ENCODE measurements at places on chromosomes 13 and 19.
A peak's percentile ranks its signal among the peaks of the same experiment; 100 is the strongest.

GRCh38 chr13:40508127-40508526 is 158.3 kb downstream of the FOXO1 start:
- DNase-seq: peak; percentile 14

- no peak for DNase-seq
These were observed 488.3 kb downstream of the PCDH17 start for GRCh38 chr13:58119804-58120203.

DNA sequence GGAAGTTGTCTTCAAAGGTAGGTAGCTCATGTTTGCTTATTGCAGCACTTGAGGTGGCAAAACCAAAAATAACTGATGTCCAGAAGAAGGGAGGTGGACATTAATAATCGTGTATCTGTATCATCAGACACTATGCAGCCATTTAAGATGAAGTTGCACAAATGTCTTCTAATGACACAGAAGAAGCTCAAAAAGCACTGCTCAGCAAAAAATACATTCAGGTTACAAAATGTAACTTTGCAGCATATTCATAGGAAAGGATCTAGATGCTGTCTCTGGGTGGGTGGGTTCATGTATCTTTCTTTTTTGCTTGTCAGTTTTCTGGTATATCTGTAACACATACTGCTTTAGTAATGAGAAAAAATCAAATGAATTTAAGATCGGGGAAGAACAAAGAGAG is 247.8 kb downstream of the DNAJC15 start:
- no peak for DNase-seq

- DNase-seq: peak; percentile 42
These were observed 36.3 kb downstream of the SMIM24 start for GRCh38 chr19:3443840-3444694.

- DNase-seq: no peak
These were observed 7.1 kb downstream of the NFIX start for GRCh38 chr19:13002166-13002898.

DNA sequence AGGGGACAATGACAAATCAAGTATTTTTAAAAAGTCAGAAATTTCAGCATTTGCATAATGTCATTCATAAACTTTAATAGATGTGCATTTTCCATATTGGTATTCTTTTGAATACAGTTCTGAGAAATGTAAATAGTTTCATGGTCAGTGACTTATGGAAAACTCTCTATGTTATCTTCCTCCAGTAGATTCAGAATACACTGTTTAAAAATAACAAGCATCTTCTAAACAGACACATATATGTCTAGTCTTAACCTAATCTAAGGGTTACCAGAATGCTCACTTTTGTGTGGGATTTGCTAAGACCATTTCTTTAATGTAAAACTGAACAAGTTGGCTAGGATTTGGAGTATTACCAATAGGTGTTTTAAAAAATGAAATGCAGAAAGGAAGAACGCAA is 119.8 kb upstream of the SGCG start:
- DNase-seq: no peak

GRCh38 chr13:106588367-106588766 is 20.4 kb upstream of the ARGLU1 start:
- no peak for DNase-seq

DNA sequence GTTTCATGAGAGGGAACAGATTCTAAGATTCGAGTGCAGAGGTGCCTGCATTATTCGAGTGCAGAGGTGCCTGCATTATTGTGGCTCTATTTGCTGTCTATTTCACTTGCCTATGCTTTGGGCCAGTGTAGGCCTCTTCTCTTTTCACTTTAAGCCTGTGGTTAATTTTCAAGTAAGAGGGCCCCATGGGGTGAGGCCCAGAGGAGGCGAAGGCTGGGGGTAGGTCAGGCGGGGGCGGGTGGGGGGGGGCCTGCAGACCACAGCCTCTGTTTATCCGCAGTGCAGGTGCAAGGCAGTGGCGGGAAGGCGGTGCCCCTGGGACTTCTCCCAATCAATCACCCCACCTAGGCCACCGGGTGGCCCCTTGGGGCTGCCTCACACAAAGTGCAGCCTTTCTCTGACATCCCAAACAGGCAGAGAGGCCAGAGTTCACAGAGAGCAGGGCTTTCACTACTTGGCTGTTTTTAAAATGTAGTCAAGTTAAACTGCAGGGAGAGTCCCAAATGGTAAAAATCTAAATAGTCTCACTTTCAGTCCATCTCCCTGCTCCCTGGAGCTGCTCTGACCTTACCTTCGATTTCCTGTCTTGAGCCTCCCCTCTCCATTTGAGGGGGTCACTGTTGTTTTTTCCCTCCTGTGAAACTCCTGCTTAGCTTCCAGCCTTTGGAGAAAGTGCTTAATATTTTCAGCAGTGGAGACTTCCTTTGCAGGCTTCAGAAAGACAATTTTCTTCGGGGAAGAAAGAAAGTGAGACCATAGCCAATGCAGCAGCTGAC is 249.0 kb downstream of the DLEU7 start:
- no peak for DNase-seq

DNA sequence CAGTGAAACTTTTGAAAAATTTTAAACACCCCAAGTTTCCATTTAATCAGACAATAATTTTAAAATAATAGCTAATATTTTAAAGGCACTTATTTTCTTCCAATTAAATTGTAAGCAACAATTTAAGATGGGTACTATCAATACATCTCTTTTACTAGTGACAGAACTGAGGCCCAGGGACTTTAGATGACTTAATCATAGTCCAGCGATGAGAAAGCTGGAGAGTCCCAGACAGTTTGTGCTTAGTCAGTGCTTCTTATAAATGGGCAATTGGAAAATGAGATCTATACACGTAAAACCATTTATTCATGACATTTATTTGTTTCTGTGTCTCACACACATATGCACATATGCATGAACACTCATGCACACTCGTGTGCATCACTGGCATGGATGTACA is 2063.5 kb downstream of the PCDH9 start:
- DNase-seq: no peak

DNA sequence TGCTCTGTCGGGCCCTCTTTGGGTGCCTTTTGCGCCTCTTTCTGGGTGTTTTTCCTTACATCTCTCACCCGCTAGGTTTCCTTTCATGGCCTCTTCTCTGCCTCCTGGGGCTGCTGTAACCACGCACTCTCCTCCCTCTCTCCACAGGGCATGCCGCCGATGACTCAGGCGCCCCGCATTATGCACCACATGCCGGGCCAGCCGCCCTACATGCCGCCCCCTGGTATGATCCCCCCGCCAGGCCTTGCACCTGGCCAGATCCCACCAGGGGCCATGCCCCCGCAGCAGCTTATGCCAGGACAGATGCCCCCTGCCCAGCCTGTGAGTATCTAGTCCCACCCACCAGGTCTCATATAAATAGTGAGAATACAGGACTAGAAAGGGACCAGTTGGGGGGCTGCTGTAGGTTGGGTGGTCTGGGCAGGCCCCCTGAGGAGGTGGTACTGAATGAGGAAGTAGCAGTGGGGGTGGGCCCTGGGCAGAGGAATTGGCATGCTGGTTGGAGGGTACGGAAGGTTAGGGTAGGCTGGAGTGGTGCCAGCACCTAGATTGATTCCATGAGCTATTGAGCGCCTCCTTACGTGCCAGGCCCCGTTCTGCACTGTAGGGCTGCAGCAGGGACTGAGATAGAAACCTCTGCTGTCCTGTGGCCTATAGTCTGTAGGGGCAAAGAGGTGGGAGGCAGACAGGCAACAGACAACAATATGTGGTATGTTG is 11.9 kb downstream of the SNRPA start:
- DNase-seq: no peak

GRCh38 chr13:29849731-29850212 is 645 bp downstream of the UBL3 start:
- DNase-seq: peak; percentile 47

DNA sequence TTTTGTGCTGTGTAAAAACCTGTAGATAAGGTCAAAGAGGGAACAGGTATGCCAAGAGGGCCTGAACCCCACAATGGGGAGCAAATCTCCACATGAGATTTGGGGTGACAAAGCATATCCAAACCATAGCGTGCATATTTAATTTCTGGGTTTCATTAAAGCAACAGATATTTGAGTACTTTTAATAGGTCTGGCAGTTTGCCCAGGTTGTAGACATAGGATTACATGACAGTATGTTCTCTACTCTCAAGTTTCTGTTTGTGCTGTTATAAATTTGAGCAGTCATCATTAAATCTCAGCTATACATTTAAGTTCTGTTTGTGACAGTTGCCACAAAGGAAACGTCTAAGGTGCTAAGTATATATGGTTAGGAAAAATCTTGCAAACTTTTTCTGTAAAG is 236.4 kb downstream of the ATP8A2 start:
- DNase-seq: no peak

DNA sequence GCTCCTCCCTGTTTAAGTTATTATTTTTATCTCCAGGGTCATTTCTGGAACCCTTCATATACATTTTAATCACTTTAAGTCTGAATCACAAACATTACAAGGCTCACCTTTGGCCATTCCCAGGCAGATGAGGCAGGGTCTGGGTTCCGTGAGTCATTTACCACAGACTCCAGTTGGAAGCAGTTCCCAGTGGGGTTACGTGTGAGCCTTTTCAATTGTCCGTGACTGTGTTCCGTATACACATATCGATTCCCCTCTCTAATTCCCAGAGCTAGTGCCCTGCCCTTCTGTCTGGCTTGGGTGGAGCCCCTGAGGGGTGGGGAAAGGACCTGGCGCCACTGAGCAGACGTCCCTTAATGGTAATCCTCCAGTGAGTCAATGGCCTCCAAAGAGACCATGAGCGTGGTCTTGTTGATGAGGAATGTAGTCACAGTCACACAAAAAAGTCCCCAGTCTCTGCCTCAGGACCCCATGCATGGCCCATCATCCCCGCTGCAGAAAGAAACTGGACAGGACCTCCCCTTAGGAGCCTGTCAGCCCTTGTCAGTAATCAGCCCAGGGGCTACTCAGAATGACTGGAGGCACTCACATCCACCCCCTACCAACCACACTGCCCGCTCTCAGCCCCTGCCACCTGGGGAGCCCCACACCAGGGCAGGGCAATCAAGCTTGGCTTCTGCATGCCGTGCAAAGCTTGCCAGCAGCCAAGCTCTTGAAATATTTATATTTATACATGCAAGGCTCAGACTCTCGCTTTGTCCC is 144.4 kb downstream of the ZIC5 start:
- no peak for DNase-seq

- no peak for DNase-seq
These were observed 9.1 kb upstream of the SERTAD3 start for GRCh38 chr19:40453151-40453735.

DNA sequence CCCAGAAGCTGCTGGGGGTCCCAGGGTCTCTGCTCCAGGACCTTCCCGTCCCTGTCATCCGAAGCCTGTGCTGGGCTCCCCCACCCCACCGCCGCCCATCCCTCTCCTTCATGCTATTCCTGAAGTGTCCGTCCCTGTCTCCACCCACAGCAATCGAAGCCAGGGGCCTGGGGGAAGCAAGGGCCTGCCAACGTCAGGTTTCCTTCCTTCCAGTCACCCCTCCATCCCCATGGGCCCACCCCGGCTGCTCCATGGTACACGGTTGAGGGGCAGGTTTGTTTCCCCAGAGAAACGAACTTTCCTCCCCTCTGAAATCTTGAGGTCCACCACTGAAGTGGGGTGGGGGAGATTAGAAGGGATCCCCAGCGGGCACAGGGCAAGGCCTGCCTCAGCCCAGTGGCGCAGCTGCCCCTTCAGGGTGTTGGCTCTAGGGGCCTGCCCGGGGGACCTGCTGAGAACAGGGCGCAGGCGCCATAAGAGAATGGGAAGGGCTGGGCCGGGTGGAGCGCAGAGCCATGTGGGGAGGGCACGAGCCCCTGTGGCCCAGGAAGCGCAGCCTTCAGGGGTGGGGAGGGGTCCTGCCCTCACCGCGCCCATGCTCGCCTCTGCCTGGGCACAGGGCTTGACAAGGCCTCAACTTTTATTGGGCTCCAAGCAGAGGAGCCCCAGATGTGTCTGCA is 16.1 kb downstream of the CEBPG start:
- DNase-seq: no peak

GRCh38 chr13:67493835-67494234 is 263.7 kb upstream of the PCDH9 start:
- DNase-seq: no peak

- no peak for DNase-seq
These were observed 96.7 kb upstream of the CLDN10 start for GRCh38 chr13:95455782-95456181.

DNA sequence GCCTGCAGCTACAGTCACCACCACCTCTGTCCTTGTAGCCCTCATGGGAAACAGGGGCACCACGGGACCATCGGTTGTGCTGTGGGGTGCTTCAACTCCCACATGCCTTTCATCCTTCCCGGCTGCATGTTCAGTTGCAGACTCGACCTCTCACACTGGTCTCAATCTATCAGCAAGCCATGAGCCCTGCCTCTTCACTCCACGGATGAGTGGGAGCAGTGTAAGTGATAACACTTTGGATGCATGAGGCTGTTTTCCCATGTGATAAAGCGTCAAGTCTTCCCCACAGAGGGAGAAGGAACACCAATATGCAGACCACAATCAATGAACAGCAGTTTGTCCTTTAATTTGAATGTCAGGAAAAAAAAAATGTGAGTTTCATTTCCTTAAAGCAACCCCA is 12.2 kb downstream of the SERP2 start:
- no peak for DNase-seq

DNA sequence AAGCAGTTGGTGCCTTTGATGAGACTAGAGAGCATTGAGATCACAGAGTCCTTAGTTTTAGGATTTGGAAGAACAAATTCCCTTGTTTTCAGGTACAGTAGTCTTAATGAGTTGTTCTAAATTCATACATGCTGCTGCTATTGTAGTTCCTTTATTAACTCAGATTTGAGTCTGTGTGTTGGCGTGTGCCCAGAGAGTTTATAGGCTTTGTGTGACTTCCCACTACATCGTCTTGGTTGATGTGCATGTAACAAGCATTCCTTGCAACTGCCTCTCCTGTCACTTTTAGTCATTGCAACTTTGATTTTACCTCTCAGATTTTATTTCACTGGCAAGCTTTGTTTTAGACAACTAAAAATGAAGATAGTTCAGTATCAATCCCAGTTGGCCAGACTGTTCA is 135.5 kb downstream of the ZAR1L start:
- no peak for DNase-seq

DNA sequence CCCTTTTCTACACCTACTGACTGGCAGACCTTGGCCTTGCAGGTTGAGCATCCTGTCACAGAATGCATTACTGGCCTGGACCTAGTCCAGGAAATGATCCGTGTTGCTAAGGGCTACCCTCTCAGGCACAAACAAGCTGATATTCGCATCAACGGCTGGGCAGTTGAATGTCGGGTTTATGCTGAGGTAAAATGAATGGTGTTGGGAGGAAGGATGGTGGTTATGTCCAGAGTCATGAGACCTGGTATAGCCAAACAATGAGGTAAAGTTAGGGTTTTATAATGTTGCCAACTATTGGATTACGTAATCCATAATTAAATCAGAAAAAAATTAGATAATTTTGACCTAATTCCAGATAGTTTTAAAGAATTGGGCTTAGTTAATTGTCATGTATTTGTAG is 212.5 kb downstream of the PCCA start:
- no peak for DNase-seq

- DNase-seq: no peak
These were observed 28.8 kb downstream of the ACTN4 start for GRCh38 chr19:38676023-38676877.

DNA sequence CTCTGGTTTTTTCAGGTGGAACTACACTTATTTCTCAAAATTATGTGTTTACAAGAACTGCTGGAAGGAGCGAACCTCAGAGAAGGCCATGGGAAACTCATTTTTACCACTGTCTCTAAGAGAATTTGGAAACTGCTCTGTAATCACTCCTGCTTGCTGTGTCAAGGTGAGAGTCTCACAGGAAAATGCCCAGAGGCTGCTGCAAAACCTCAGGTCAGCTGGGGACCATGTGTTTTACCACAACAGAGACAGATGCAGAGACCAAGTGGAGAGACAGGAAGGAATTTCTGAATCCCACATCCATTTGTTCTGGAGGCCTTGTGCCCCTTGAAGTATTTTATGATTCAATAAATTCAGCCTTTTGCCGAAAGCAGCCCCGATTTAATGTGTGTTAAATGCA is 743.8 kb upstream of the SLC10A2 start:
- DNase-seq: no peak
